CD4-positive, alpha-beta T cell (primary cell): ENCODE measurements at places on chromosomes 2 and 18. TPM values are rescaled to one million over a fixed set of nuclear protein-coding genes. Genes with fewer than 3 reads are reported as not detected.

The GREB1L gene
- total RNA-seq: not detected

DNA sequence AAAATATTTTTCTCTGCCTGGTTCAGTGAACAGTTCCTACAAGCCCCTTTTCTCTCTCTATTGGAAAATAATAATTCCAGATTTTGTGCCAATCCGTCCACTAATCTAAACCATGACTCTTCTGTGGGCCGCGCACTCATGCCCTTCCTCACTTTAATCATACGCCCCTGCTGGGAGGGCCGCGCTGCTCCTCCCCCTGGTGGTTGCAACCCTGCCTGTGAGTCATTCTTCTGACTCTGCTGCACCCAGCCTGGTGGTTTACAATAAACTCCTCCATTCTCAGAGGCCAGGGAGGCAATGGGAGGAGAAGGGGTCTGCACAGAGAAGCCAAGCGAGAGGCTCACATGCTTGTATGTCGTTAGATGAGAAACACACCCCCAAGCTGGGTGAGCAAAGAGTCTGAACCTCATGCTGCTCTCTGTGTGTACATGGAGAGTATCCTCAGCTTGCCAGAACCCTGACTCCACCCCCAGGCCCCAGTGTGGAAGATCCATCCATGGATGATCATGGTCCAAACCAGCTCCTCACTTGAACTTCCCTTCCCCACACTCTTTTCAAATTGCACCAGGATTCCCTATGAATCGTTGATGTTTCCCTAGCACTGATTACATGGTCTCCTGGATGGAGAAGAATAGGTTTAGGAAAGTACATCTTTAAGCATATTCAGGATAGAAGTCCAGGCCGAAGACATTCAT lies 228.9 kb downstream of the ANKRD30B start:
- no peaks in the 10 kb centered on the region for H3K4me1 ChIP-seq
- H3K36me3 ChIP-seq: no peaks in the 10 kb centered on the region
- DNase-seq: no peak
- H3K27me3 ChIP-seq: no peaks in the 10 kb centered on the region
- H3K4me3 ChIP-seq: no peak overlapping the region

- no peak overlapping the region for H3K4me3 ChIP-seq
- H3K27ac ChIP-seq: no peak overlapping the region
- no peaks in the 10 kb centered on the region for H3K36me3 ChIP-seq
- H3K4me1 ChIP-seq: no peaks in the 10 kb centered on the region
- DNase-seq: no peak
Observed at GRCh38 chr2:24435391-24436316, 55.4 kb upstream of the NCOA1 start.

DNA sequence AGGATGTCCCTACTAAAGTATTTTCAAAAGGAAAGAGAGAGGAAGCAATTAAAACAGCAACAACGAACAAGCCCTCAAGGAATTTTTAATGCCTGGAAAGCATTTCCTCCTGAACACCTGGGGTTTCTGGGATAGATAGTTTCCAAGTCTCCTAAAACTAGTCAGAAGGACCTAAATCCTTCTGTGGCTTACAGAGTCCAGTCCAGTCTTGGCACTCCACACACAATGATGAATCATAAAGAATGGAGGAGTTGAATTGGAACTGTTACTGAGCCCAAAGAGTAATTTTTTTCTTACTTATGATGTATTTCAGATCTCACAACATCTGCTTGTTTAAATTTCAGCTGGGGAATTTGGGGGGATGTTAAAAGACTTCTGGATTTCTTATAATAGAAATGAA lies 144.6 kb upstream of the SETBP1 start:
- no peak overlapping the region for H3K4me3 ChIP-seq
- H3K4me1 ChIP-seq: no peaks in the 10 kb centered on the region
- no peaks in the 10 kb centered on the region for H3K36me3 ChIP-seq
- H3K27me3 ChIP-seq: no peaks in the 10 kb centered on the region
- DNase-seq: no peak
- no peak overlapping the region for H3K27ac ChIP-seq

DNA sequence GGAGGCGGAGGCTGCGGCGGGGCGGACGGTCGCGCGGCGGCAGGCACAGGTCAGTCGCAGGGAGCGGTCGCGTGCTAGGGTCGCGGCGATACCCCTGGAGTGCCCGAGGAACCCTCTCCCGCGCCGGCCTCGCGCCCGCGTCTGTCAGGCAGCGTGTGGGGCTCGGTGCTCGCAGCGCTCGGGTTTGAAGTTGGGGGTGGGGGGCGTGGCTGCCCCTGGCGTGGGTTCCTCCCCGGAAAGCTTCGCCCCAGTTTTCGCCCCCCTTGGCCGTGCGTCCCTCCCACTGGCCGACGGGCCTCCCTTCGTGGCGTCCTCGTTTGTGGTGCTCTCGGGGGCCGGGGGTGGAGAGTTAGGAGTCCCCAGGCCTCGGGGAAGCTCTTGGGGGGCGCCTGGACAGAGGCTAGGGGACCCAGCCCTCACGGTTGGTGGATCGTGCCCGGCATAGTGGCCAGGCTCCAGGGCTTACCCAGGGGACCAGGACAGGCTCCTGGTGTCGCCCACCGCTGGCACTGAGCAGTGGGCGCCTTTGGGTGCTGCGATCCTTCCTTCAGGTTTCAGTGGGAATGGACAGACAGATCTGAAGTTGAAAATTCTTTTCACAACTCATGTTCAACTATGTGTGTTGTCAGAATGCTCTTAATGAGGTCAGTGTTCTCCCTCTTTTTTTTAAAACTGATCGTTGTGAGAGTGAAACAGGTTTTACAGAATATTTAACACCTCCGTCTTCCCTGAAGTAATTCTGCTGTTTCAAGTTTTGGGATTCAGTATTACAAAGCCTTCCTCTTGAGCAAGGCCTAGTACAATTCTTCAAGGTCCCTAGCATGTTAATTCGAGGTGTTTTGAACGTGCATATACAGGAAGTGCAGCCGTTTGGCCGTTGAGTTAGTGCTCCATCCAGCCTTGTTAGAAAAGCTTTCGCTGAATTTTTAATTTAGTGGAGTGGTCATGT lies 604 bp downstream of the RALBP1 start:
- H3K27me3 ChIP-seq: no peaks in the 10 kb centered on the region
- H3K36me3 ChIP-seq: peaks cover 4% of the 10 kb centered on the region
- H3K27ac ChIP-seq: peak overlapping the region; percentile 59
- peaks cover 25% of the 10 kb centered on the region for H3K4me1 ChIP-seq

- H3K36me3 ChIP-seq: no peaks in the 10 kb centered on the region
- H3K27me3 ChIP-seq: no peaks in the 10 kb centered on the region
- H3K4me3 ChIP-seq: no peak overlapping the region
Observed at GRCh38 chr2:112706170-112706664, 14.6 kb upstream of the NT5DC4 start.
